ENCODE measurements at places on chromosomes 1 and 21.

DNA sequence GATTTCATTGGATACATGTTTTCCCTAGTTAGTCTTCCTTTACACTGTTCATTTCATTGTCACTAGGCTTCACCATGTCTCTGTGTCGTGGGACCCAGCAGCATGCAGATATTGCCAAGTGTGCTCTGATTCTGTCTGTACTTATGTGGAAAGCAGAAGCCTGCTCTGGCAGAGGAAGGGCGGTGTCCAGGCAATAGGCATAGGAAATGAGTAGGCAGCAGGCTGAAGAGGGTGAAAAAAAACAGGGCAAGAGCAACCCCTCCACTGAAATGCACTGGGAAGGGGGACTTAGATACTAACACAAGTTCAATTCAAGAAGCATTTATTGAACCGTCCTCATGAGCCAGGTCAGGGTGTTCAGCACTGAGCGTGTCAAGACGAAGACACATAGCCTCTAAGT, 85.2 kb upstream of the VAV3 start:
- DNase-seq = no peak

DNA sequence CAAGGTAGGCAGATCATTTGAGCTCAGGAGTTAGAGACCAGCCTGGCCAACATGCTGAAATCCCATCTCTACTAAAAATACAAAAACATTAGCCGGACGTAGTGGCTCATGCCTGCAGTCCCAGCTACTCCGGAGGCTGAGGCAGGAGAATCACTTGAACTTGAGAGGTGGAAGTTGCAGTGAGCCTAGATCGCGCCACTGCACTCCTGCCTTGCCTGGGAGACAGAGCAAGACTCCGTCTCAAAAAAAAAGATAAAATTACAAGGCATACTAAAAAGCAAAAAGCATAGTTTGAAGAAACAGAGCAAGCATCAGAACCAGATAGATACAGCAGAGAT, 61.2 kb upstream of the CDC42BPA start:
- DNase-seq = no peak

- DNase-seq = peak; percentile 71
Measured at GRCh38 chr1:155174324-155175280, 953 bp downstream of the TRIM46 start.

- no peak for DNase-seq
Measured at GRCh38 chr1:98500324-98500723, 161.2 kb upstream of the SNX7 start.

GRCh38 chr1:202144402-202145067, at the start of gene ARL8A:
Gene ARL8A, minus strand, starts transcription at chr1:202144737. Its CDS starts 165 bp downstream, at chr1:202144572.
- peak; percentile 91 for DNase-seq
